ENCODE measurements at places on chromosomes 6 and 20.

DNA sequence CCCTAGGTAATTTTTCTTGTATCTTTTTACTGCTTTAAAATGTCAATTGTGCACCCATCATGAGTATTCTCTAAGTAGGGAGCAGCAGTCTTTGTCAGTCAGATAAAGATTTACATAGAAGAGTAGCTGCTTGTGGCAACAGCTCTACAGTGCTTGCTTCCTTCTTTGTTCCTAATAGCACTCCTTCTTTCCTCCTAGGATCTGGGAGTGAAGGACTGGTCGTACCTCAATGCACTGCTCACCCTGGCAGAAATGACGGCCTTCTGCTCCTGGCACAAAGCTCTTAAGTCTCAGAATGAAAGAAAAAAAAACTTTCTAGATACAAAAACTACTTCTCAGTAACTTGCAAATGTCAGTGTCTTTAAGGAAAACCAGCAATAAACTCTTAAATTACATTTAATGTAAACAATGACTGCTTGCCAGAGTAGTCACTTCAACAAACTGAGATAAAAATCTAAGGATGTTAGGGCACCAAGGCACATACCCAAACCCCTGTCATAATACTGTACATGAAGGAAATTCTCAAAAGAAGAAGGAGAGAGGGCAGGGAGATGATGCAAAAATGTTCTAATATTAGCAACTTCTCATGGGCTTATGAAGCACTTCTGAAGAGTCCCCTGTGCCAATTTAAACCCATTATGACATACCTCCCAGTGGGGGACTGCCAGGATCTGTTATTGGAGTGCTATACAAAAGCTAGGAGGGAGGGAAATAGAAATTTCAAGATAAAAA is 34.0 kb downstream of the NCOA6 start:
- no peak for DNase-seq

DNA sequence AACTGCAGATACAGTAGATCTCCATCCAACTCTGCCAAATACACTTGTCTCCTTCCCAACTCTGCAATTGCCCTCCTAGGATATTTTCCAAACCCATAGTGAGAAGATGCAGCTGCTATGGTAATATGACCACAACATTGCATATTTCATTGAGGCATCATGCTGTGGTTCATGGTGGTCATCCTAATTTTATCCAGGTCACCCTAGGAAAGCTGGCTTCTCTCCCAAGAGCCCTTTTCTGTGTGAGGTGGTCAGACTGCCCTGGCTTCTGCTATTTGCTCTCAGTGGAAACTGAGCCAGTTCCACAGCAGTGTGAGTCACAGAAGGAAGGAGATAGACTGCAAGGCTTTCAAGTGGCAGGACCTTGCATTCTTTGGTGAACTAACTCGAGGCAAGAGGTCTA is 5.5 kb downstream of the OGFRL1 start:
- DNase-seq, result no peak

DNA sequence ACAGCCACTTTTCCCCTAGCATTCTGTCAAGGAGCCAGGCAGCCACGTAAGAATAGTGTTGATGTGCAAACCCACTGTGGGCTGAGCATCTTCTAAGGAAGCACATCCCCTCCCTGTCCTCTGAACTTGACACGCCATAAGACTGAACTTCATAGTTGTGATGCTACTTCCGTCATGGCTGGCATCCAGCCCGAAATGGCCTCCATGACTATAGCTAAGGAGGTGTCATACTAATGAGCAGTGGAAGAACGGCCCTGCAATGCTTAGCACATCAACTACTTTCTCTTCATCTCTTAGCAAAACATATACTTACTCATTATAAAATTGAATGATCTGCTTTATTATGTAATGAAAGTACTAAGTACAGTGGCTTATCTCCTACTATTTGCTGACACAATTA is 110.2 kb downstream of the GJA10 start:
- DNase-seq, result no peak

GRCh38 chr20:47353239-47353691 is 3.2 kb downstream of the ZMYND8 start:
- DNase-seq, result peak; percentile 70

Measured in brain (organoid and tissue), 16 donors.